ENCODE measurements at places on chromosomes 7 and 10.

DNA sequence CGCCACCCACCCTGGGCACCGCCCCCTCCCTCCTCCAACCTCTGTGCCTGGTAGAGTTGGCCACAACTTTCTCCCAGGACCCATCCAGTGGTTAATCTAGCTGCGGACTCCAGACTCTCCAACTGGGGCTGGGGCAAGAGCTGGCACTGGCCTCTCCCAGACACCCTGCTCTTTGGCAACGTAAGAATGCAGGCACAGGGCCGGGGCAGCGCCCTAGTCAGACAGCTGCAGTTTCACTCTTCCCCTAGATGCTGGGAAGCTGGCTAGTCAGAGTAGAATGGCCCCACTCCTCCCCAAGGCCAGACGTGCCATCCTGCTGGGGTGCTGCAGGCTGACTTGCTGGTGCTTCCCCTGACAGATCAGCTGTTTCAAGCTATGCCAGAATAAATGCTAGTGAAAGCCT lies 22.1 kb downstream of the HSPA12A start:
- DNase-seq: no peak

DNA sequence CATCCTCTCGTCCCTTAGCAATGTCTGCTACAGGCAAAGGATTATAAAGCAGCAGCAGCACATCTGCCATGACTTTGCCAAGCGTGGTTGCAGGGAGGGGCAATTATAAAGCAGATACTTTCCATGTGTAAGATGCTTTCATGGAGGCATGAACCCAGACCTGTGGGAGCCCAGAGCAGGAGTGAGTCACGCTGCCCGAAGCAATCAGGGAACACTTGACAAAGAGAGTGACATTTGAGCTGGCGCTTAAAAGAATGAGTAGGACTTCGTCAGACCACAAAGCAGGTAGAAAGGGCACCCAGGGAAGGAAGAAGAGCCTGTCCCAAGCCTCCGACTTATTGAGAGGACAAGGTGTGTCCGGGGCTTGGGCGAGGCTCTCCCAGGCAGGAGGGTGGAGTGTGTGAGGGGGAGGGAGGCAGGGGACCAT lies 147.2 kb downstream of the MYOF start:
- DNase-seq: no peak

DNA sequence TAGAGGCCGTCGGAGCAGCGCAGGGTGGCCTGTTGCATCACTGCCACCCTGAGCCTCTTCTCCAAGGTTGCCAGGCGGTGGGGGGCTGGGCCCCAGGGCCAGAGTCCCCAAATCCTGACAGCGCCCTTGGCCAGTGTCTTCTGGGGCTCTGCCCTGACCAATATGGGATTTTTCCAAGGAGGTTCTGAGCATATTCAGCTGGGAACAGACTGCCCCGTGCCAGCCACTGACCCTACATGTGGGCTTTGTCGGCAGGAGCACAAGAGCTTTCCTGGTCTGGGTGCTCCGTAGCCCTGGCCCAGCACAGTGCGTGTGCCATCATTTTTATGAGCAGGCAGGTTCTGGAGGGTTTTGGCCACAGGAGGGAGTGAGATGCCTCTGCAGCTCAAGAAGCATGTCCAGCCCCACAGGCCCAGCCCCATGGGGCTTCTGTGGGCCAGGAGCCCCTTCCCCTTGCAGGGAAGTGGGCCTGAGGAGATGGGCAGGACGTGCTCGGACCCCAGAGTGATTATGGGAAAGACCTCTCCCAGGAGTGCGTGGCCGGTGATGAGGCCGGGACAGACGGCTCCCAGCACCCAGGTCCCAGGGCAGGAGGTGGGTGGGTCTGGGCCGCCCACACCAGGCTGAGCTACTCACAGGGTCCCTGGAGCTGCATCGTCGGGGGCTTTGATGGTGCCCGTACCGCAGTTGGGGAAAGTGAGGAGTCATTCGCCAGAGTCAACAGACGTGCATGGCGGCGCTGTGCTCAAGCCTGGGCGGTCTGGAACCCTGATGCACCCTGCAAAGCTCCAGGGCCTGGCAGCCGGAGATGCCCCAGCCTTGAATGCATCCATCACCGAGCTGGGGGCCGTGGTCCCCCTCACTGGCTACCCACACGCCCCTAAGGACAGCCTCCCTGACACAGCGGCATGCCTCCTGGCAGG lies 66.6 kb downstream of the PWWP2B start:
- no peak for DNase-seq

DNA sequence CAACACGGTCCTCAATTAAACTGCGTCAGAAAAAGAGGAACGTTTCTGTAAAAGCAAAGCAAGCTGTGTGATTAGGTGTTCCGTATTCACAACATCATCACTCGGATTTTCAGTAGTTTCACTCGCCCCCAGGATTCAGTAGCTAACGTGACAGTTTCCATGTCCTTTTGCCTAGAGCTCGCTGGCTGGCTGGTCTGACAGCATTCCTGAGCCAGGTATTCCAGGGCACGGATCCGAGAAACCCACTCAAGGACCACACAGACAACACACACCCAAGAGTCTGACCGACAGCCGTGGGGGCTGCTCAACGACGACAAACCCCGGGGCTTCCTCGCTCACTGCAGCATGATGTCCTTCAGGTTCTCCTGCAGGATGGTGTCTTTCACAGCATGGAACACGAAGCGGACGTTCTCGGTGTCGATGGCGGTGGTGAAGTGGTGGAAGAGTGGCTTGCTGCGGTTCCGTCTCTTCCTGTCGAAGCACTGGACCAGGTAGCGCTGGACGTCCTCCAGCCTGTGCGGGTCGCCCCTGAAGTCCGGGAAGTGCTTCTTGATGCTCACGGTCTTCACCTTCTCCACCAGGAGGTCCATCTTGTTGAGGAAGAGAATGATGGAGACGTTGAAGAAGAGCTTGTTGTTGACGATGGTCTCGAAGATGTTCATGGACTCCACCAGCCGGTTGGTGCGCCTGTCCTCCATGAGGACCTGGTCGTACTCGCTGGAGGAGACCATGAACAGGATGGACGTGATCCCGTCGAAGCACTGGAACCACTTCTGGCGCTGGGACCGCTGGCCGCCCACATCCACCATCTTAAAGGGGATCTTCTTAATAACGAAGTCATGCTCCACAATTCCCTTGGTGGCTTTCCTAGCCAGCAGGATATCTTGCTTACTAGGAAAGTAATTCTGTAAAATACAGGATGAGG lies 43.1 kb downstream of the AMZ1 start:
- no peak for DNase-seq

GRCh38 chr7:132782777-132783640 lies 206.7 kb upstream of the PLXNA4 start:
- DNase-seq: no peak
